ENCODE measurements at places on chromosomes 13 and 19.

GRCh38 chr19:492091-492531, 4.2 kb upstream of the MADCAM1 start:
- DNase-seq, result no peak

DNA sequence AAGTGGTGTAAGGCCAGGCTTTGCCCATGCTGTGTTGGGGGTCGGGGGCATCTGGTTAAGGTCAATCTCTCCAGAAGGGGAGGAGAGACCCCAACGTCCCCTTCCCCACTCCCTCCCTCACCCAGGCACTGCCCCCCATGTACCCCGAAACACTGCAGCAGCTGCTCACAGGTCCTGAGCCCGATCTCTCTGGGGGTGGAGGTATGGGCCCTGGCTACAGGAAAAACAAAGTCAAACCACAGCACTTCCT, 10.2 kb downstream of the CAPN12 start:
- DNase-seq, result no peak

- DNase-seq, result no peak
These were observed 33.9 kb upstream of the FAM216B start for GRCh38 chr13:42747399-42747873.

DNA sequence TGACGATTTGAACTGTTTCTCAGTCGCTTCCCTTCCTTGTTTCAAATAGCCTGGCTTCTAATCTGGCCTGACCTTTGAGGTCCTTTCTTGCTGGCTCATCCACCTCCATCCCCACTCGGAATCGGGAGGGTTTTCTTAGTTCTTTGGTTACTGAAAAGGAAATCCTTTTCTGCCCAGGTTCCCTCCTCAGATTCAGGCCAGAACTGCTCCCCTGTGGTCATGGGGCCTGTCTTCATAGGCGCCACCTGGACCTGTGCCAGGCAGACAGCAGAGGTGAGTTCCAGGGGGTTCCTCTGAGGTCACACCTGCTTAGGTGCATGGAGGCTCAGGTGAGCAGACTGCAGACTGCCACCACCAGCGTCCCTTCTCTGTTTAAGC, 62.4 kb downstream of the AKAP11 start:
- no peak for DNase-seq

DNA sequence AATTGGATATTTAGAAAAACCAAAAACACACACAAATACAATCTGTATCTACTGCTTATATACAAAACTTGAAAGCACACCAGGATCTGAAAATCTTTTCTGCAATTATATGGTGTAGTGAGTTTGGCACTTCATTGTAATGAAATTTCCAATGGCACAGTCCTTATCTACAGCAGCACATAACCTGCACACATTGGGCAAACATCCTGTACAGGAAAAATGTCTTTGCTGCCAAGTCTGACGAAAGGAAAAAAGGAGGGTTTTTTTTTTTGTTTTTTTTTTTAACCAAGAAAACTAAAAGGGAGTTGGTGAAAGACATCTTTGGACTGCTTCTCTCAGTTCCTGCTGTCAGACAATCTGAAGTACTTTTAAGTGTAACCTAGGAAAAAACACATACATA, 107.8 kb downstream of the FOXO1 start:
- DNase-seq, result no peak

GRCh38 chr13:107838588-107839161, 376.7 kb downstream of the LIG4 start:
- no peak for DNase-seq

DNA sequence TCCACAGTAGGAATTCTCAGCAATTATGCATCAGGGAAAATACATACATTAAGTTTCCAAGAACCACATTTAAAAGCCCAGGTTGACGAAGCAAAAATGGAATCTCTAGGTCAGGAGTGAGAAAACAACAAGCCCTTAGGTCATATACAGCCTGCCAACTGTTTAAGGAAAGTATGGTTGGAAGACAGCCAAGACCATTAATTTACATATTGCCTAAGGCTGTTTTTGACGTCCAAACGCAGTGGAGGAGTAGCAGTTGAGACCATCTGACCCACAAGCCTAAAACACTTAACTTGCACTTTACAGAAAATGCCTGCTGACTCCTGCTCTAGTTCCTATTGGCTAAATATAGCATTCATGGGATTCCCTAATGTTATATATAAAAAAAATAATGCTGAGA, 299.0 kb downstream of the ITGBL1 start:
- no peak for DNase-seq

- no peak for DNase-seq
These were observed 739.9 kb downstream of the DIAPH3 start for GRCh38 chr13:59423708-59424340.

- no peak for DNase-seq
These were observed 90.5 kb downstream of the STARD13 start for GRCh38 chr13:33194820-33195692.

DNA sequence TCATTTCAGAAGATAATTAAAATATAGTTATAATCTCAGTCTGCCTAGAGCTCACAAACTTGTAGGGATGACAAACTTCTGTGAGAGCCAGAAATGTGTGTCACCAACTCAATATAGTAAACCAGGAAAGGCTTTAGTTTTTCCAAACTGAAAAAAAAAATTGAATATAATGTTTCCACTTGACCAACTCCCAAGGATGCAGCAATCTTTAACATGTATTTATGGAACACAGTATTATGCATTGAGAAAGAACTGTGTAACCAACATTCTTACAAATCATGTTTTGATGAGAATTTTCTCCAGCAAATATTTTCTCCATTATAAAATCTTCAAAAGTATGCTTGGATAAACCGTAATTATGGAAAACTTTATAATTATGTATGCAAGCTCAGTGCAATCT, 50.1 kb upstream of the KLF12 start:
- no peak for DNase-seq

- no peak for DNase-seq
These were observed 20.2 kb upstream of the MYDGF start for GRCh38 chr19:4690361-4690760.

- no peak for DNase-seq
These were observed 58.2 kb downstream of the TSHZ3 start for GRCh38 chr19:31290931-31291590.

DNA sequence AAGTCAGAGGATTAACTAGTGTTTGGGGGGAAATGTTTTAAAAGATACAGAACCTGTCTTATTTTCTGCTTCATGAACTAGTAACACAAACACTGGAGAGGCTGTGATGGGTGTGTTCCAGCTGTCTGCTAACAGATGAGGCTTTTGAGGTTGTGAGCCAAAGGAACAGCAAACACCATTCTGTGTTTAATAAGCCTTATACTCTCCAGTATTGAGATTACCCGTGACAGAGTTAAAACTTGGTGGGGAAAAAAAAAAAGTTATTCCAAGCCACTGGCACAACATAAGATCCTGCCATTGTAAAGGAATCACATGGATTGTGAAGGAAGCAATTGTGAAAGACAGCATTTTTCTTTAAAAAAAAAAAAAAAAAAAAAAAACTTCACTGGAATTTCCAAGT, 48.4 kb downstream of the KCTD12 start:
- no peak for DNase-seq

DNA sequence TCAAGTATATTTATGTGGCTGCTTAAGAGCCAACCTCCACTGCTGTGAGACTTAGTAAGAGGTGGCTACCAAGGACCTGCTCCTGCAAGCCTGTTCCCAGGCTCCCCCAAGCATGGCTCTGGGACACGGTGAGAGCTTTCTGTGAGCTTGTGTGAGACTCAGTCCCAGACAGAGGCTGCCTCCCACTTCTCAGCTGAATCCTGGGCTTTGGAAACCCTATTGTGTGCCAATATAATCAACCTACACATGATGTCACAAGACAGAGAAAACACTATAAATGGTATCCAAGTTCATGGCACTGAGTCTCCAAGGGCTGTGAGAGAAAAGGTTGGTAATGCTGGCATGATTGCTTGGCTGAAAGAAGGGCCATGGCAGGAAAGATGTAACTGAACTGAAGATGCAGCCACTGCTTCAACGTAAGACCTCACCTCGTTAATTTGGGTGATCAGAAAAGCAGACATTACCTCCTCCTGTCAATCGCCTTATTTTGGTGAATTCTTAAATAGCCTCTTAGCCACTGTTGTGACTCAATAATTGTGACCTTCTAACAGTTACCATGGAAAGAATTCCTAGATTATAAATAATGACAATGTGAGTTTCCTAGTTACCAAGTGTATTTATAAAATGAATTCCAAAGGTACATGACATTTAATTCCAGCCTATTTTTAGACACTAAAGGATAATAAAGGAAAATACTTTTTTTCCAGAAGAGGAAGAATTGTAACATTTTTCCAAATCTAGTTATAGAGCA, 332.0 kb downstream of the IRS2 start:
- DNase-seq, result no peak

DNA sequence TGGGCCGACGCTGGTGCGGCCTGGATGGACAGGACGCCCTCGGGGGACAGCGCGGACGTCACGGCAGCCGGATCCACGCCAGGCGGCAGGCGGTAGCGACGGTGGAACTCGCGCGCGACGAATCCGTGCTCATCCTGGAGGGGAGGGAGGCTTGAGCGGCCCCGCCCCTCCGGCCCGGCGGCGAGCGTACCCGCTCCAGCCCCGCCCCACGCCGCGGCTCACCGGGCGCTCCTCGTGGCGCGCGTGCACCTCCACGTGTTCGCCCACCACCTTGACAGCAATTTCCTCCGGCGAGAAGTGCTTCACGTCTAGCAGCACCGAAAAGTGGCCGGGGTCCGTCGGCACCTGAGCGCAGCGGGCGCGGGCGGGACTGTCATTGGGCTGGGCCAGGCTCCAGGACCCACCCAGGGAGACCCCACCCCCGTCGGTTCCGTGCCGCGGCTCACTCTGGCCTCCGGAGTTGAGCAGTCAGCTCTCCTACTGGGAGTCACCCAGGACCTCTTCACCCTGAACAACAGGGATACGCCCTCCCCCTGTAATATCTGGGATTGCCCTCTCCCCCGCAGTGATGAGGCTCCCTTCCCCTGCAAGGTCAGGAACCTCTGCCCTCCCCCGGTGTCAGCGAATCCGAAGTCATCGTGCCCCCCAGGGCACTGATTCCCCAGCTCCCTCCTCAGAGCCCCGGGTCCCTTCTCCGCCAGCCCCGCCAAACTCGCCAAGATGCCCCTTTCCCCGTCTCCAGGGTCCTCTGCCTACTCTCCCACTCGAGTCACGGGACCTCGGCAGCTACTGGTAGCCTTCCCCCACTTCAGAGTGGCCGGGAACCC, 1.1 kb downstream of the HSPB6 start:
- no peak for DNase-seq

- no peak for DNase-seq
These were observed 1.7 kb downstream of the ZNF160 start for GRCh38 chr19:53101518-53101917.

DNA sequence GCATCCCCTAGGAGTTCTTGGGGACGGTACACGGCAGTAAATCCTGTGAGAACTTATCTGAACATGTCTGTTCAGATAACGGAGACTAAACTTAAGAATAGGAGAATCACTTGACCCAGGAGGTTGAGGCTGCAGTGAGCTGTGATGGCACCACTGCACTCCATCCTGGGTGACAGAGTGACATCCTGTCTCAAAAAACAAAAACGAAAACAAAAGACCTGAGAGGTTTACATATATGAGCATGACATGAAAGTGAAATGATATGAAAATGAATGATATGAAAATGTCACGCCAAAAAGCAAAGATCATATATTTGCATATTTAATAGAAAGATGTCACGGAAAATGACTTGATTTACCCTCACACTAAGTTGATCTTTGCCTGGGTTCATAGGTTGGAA, 5.8 kb downstream of the ZNF175 start:
- no peak for DNase-seq

DNA sequence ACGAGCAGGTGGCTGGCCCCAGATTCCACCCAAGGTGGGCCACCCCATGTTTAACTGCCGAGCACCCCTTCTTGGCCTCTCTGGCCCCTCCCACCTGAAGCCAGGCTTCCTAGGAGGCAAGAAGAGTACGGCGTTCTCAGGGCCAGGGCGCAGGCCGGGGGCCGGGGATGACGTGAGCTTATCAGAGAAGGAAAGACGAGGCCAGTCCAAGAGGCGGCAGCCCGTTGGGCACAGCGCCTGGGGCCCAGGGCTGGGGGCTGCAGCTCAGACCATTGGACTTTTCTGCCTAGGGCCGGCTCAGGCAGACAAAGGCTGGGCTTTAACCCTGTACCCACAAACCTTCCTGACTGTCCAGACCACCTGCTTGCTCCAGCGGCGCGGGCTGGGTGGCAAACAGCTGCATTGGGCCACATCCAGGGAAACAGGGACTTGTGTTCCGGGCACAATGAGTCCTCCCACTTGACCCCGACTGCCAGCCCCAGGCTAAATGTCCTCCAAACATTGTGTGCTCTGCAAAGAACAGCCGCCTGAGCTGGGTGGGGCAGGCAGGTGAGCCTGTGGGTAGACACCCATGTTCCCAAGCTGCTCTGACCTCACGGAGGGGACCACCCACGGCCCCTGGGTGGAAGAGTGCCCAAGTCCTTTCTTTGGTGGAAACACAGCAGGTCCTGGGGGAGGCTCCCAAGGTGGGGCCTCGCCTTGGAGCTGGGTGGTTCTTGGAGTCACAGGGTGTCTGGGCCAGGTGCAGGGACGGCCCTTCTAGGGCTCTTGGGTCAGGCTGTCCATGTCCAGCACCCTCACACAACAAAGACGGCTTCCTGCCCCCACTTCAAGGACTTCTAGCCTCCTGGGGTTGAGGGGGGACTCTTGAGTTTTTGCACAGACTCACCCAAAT, 21.9 kb downstream of the COMP start:
- DNase-seq, result no peak

DNA sequence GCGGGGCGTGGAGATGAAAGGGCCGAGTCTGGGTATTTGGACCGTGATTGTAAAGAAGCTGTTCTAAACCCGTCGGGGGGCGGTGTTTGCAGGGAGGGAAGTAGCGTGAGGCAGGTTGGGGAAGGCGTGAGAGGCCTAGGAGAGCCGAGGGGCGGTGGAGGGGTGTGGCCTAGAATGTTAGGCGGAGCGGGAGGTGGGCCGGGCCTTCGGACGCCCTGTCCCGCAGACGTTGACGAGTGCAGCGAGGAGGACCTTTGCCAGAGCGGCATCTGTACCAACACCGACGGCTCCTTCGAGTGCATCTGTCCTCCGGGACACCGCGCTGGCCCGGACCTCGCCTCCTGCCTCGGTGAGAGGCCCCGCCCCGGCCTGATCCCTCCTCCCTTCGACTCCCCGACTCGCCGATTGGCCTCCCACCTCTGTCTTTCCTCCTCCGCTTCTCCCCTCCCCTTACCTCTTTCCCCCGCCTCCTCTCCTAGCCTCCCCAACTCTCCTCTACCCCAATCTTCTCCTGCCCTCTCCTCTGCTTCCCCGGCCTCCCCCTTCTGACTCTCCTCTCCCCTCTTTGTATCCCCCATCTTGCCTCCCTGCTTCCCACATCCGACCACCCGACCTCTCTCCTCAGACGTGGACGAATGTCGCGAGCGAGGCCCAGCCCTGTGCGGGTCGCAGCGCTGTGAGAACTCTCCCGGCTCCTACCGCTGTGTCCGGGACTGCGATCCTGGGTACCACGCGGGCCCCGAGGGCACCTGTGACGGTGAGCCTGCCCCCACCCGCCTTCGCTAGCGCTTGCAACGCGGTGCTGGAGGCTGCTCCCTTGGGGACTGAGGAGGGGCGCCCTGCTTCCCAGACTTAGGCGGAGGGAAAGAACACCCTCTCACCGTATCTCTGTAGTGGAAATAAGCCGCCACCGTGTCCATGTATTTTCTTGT, 12.8 kb downstream of the LTBP4 start:
- DNase-seq, result peak; percentile 94

GRCh38 chr13:73059460-73060250, 850 bp downstream of the KLF5 start:
- no peak for DNase-seq

Measured in D721Med (cell line).